ENCODE measurements at places on chromosomes 7 and 10. TPM values are rescaled to one million over a fixed set of nuclear protein-coding genes. Genes with fewer than 3 reads are reported as not detected.

SH2D4B gene
- 0.13 TPM for total RNA-seq

CPVL gene
- 1.8 TPM for total RNA-seq

AKR1D1 gene
- total RNA-seq: not detected

AGAP5 gene
- total RNA-seq: 8.1 TPM

OPN1SW gene
- not detected for total RNA-seq

FZD1 gene
- total RNA-seq: 0.08 TPM

CYP2C8 gene
- not detected for total RNA-seq

CCL24 gene
- total RNA-seq: not detected

MSMB gene
- not detected for total RNA-seq

SERPINE1 gene
- 0.23 TPM for total RNA-seq

ASAH2 gene
- 3.6 TPM for total RNA-seq

BAIAP2L1 gene
- 0.65 TPM for total RNA-seq

TAF3 gene
- total RNA-seq: 12.7 TPM

ACTL6B gene
- not detected for total RNA-seq

IFIT1B gene
- total RNA-seq: not detected

NYAP1 gene
- total RNA-seq: 0.05 TPM

PPP1R3A gene
- total RNA-seq: not detected

OGDHL gene
- total RNA-seq: not detected

NACAD gene
- total RNA-seq: 0.60 TPM

MKI67 gene
- total RNA-seq: 253 TPM

TMEM236 gene
- total RNA-seq: 0.08 TPM

PRSS1 gene
- not detected for total RNA-seq

ABLIM1 gene
- 91.5 TPM for total RNA-seq

CYP17A1 gene
- total RNA-seq: not detected

EGR2 gene
- total RNA-seq: 4.8 TPM

THNSL1 gene
- total RNA-seq: 2.2 TPM

PTPRE gene
- total RNA-seq: 29.2 TPM

DPYSL4 gene
- total RNA-seq: 6.7 TPM

TCTN3 gene
- 26.2 TPM for total RNA-seq

CYP3A7 gene
- total RNA-seq: not detected

ATRNL1 gene
- 0.55 TPM for total RNA-seq

ERLIN1 gene
- 14.4 TPM for total RNA-seq

MEIG1 gene
- 0.75 TPM for total RNA-seq

OR2F2 gene
- total RNA-seq: not detected

SEMA3C gene
- not detected for total RNA-seq

SPDYE5 gene
- not detected for total RNA-seq

TEX36 gene
- not detected for total RNA-seq

FAM25A gene
- not detected for total RNA-seq

CCDC3 gene
- 0.23 TPM for total RNA-seq

ADARB2 gene
- 3.0 TPM for total RNA-seq

CRYGN gene
- 0.35 TPM for total RNA-seq

TFEC gene
- 0.28 TPM for total RNA-seq

ALOX5 gene
- total RNA-seq: 7.5 TPM

SFTPA1 gene
- not detected for total RNA-seq
